ENCODE measurements at places on chromosomes 2 and 18.

DNA sequence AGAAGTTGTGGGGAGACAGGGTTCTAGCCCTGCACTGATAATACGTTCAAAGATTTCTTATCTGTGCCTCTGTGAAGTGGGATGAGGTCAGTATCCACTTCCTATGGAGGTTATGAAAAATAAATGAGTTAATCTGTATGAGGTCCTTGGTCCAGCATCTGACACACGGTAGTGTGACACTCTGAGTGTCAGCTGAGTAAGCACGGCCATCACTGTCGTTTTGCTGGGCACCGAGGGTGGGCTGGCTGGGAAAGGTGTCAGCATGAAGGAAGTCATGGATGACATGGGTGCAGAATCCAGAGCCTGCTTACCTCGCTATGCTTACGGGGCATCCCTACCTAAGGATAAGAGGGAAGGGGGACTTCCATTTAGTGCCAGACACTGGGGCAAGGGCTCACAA, 150.3 kb downstream of the INHBB start:
- no peak for DNase-seq

DNA sequence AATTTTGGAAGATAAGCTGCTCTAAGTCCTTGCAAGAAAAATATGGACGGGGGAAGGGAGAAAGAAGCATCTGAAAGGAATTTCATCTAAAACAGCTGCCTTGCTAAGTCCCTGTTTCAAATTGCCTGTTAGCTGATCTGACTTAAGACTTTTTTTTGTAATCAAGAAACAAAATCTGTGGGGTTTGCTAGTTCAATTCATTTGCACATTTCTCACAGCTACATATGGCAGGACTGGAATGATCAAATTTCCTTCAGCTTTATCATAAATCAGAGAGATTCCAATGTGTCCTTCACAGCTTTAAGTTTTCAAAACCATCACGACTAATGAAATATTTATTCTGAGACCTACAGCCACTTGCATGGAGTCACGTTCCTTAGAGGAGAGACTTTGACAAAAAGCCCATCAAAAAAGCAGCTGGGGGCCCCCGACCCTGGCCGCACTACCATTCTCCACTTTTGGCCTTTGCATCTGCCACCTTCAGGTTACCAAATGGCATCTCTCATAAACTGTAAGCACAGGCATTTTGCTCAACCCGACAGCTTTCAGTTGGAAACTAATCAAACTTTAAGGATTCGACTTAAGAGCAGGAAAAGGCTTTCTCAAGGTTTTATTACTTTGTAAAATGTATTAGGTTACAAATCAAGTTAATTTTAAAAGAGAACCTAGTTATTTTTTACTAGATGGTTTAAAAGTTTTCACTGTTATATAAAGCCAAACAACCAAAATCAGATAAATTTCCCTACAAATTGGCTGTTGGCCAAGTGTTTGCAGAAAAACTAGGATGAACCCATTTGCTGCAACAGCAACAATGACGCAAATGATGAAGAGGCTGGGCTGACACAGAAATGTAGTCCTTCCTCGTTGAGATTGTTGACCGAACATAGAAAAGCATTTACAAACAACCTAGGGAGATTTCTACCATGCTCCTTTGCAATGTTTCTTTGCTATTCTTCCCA, 100.4 kb upstream of the RND3 start:
- DNase-seq, result no peak

GRCh38 chr2:236889791-236890704, 195.6 kb upstream of the COPS8 start:
- no peak for DNase-seq

DNA sequence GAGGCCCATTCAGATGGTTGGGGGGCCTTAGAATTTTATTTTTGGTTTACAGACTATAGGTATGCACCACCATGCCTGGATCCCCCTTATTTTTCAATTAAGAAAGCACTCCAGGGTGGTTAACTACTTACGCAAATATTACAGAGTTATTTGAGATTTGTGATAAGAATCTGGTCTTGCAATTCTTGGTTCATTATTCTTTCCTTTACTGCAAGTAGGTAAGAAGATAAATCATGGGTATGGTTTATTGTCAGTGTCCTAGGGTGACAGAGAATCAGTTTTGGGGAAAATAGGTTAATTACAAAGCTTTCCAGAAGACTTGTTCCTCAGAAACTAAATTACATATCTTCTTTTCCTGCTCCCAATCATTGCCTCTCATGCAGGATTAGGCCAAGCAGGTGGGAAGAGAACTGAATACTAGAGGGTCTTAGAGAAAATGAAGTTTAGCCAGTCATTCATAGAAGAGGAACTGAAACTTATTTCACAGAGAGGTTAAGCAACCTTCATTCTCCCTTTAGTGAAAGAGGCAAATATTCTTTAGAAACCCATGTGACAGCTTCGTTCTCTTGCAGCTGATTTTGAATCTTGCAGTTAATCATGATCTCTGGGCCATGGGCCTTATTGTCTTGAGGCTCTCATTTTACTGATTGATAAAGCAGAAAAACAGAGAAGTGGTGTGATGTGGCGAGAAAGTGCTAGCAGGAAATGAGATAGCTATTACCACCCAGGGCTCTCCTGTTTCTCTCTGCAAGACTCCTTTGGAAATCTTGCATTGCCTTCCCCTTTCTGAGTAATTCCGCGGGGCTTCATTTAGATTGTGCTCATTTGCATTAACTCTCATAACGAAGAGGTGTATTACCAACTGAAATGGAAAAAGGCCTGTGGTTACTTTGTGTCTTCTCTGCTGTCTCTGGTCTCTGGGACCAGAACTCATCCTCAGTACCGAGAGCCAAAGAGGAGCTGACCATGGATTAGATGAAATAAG, 44.8 kb upstream of the ARHGAP25 start:
- DNase-seq, result no peak

- DNase-seq, result peak; percentile 55
These were observed 223.0 kb downstream of the UBE2E3 start for GRCh38 chr2:181203412-181203811.

GRCh38 chr18:30889519-30890301, 152.8 kb downstream of the DSC3 start:
- no peak for DNase-seq

GRCh38 chr2:208686665-208687064, 280.1 kb downstream of the PTH2R start:
- no peak for DNase-seq

GRCh38 chr2:199833525-199833924, 17.5 kb downstream of the FTCDNL1 start:
- DNase-seq, result no peak

GRCh38 chr2:225569995-225570394, 170.5 kb downstream of the NYAP2 start:
- DNase-seq, result no peak

GRCh38 chr2:44392338-44392943, 30.7 kb downstream of the CAMKMT start:
- DNase-seq, result no peak

DNA sequence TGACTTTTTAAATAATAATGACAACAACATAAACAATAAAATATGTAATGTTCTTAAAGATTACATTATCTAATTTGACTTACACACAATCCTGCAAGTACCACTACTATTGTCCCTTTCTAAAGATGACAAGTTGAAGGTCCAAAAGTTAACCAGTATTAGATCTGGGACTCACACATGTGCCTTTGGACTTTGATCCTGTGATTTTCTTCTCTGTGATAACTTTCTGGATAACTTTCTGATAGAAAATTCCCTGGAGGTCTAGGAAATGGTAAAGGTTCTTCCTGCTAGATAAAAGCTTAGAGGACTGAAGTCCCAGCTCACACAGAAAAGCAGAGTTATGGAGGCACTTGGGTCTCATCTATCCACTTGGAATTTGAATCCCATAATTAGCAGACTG, 311.9 kb upstream of the KLHL29 start:
- no peak for DNase-seq

GRCh38 chr2:235836491-235836911, 331.7 kb downstream of the GBX2 start:
- no peak for DNase-seq

All from SW 1271 (cell line).